Activated CD8-positive, alpha-beta memory T cell treated with anti-CD3 and anti-CD28 coated beads, Interleukin-2, amount 10 ng/mL, durations not matched to agents 7 days and 5 days (primary cell): ENCODE measurements at places on chromosomes 13 and 19.

GRCh38 chr19:28606269-28607032, 606.5 kb downstream of the UQCRFS1 start:
- no peak for DNase-seq

DNA sequence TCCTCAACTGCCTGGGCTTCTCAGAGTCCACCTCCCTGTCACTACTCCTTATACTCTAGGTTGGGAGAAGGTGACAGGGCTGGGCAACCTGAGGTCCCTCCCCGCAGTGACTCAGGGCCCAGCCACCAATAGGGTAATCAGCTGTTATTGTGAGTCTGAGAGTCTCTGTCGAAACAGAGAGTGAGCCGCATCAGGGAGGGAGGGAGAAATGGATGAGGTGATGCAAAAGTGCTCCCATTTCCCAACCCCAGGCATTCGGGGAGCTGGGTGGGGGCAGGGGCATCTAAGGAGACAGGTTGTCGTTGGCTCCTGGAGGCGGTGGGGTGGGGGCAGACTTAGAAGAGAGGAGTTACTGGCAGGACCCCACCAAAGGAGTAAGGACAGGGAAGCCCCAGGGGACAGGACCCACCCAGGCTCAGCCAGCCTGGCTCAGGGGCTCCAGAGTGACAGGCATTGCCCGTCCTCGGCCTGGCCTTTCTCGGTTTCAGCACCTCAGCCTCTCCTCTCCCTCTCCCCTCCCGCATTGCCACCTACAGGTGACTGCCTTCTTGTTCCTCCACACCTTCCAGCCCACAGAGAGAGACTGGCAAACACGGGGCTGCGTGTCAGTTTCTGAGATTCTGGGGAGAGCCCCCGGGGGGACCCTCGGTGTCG, at the start of gene DMKN:
Gene DMKN (minus strand): TSS at position 22 of the 654 bp plus-strand sequence. CDS start 174 bp downstream, outside the sequence.
- no peak for DNase-seq

GRCh38 chr13:26847281-26847680, 86.7 kb upstream of the GPR12 start:
- DNase-seq = no peak

- DNase-seq = no peak
These were observed 62.4 kb upstream of the XPO4 start for GRCh38 chr13:20964904-20965303.

GRCh38 chr13:84038001-84038400, 155.7 kb upstream of the SLITRK1 start:
- DNase-seq = no peak

DNA sequence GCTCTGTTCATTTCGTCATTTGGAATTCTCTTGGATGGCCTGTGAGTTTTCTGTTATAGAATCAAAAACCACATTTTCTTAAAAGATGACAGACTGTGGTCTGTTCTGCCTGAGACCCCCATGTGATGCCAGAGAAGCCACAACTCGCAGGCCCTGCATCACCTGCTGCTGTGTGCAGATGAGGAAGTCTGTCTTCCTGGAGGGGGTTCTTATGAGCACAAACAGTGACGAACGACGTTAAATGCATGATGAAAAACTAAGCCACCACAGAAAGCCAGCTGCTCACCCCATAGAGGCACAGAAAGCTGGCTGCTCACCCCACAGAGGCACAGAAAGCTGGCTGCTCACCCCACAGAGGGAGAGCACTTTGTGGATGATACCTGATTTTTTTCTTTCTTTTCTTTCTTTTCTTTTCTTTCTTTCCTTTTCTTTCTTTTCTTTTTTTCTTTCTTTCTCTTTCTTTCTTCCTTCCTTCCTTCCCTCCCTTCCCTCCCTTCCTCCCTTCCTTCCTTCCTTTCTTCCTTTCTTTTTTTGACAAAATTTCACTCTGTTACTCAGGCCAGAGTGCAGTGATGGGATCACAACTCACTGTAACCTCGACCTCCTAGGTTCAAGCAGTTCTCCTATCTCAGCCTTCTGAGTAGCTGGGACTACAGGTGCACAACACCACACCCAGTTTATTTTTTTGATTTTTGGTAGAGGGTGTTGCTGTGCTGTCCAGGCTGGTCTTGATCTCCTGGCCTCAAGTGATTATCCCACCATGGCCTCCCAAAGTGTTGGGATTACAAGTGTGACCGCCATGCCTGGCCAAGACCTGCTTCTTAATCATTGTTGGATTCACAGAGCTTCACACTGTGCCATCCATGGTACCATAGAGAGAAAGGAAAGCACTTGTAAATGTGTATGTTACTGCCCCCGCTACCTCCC, 1191.4 kb downstream of the UQCRFS1 start:
- no peak for DNase-seq

DNA sequence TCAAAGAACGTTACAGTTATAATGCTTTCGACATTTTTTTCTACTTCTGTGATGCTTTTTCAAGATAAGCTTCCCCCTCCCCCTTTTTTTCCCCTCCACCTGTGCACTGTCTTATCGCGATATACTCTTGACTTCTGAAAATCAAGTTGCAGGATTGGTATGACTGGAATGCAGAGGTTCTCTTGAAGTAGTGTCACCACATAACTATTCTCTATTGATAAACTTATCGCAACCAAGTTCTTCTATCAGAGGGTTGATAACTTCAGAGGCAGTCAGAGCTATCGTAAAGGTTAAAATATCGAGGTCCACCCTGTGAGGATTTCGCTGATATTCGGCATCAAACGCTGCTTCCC, 820 bp downstream of the EID2 start:
- no peak for DNase-seq

DNA sequence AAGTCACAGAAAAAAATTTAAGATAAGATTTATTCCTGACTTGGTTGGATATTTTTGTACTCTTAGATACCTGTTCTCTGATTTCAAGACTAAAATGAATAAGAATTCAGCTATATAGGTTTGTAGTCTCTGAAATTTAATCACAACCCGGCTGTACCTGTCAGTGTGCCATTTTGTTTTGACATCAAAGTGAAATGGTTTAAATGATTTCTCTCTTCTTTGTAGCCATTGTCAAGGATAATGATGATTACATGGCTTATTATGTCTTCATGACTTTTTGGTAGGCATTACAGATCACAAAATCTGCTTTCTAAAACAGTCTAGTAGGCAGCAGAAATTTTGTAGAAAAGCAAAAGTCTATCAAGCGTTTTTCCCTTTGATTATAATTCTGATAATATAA, 72.5 kb downstream of the PCDH17 start:
- DNase-seq = no peak

DNA sequence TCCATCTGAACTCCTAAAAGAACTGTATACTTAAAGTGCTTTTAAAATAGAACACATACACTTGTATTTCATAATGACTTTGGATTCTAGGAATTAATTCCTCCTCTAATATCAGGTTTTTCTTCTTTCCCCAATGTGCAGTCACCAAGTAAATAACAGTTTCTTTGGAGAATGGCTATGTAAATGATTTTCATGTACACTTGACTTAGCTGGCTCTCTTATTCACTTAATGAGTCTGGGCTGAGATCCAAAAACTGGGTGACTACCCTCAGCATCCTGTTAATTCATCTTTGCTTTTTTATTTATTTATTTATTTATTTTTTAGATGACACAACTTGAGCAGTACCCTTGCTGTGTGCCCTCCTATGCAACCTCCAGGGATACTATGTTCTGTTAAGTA, 1003.7 kb downstream of the SLITRK1 start:
- no peak for DNase-seq

GRCh38 chr13:20664351-20664750, 39.1 kb upstream of the IL17D start:
- no peak for DNase-seq

GRCh38 chr13:23322353-23323336, 110.9 kb downstream of the SACS start:
- no peak for DNase-seq

DNA sequence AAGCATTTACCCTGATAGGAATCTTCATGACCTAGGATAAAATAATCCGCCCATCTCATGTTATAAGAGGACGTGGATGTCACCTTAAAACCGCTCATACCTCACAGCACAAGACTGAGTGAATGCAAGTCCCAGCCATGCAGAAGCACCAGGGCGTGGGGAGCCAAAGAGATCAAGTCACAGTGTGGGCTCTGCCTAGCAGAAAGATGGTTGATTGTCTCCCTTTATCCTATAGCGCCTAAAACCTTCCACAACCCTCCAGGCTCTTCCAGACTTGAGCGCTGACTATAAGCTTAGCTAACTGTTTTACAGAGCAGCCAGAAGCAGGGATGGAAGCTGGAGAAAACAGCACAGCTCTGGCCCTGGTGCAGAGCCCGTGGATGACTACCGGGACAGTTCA, 6.8 kb upstream of the ANKRD10 start:
- no peak for DNase-seq

DNA sequence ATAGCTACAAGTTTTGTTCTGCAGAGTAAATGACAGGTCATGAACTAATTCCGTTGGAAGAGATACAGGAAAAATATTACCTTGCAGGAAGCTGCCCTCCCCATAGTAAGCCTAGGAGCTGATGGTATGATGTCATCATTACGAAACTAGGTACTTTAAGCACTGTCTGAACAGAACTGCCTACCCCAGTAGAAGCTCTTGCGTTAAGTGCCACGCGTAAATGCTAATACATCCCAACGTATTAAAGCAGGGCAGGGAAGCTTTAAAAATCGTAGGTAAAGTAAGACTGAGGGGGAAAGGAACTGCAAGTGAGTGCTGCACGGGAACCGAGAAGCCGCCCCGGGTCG, 572 bp downstream of the UGGT2 start:
- DNase-seq = no peak

DNA sequence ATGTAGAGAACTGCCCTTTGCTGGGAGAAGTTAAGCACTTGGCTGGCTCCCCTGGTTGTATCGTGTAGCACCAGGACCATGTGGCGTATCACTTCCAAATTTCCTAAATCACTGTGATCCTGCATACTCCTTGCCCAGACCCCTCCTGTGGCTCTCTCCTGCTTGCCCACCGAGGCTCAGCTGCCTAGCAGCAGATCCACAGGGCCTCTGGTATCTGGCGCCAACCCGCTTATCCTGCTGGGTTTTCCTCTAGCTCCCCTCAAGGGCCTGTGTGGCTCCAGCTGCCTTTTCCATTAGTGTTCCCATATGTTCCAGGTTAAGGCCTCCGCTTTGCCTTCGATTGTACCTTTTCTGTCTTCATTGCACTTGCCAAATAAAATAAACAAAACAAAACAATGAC, 16.5 kb downstream of the LRCH1 start:
- no peak for DNase-seq

DNA sequence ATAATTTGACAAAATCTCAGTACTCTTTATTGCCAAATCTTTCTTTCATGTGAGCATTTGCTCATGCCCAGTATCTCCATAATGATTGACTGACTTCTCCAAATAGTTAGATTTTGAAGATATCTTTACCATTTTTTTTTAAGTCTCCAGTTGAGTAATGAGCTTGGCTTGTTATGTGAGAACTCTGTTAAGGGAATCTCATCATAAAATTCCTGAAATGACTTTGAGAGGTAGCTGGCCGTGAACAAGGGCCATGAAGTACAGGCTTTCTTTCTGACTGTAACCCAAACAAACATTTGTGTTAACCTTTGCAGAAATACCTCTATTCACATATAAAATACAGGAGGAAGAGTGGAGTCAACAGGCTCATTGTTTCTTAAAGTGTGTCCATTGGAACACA, 449.7 kb downstream of the IRS2 start:
- DNase-seq = no peak

- no peak for DNase-seq
These were observed 23.8 kb downstream of the ZNF160 start for GRCh38 chr19:53079313-53079924.

- peak; percentile 84 for DNase-seq
These were observed 42.0 kb upstream of the NFIC start for GRCh38 chr19:3324405-3324856.

DNA sequence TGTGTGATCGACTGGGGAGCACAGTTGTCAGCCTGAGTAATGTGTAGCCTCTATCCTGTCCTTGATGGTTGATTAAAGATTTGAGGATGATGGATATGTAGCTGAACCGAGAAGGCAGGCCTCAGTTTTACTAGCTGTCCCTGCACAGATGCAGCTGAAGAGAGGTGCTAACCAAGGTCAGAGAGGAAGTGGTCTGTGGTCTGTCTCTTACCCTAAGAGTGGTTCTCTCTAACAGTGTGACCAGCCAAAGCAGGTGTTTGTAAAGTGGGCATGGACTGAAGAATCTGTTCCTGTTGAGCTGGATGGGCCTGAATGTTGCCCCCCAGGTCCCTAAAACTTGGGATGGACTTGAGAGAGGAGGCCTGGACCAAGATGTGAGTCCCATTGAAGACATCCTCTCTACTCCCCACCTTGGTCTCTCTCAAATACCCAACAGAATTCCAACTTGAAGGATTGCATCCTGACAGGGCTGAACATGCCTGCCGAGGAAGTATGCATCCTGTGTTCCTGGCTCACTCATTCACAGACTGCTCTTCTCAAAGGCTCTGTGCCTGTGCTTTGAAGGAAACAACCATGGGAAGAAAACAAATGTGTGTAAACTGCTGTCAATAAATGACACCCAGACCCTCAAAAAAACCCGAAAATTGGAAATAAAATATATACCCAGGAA, 223.8 kb downstream of the MAB21L1 start:
- no peak for DNase-seq

DNA sequence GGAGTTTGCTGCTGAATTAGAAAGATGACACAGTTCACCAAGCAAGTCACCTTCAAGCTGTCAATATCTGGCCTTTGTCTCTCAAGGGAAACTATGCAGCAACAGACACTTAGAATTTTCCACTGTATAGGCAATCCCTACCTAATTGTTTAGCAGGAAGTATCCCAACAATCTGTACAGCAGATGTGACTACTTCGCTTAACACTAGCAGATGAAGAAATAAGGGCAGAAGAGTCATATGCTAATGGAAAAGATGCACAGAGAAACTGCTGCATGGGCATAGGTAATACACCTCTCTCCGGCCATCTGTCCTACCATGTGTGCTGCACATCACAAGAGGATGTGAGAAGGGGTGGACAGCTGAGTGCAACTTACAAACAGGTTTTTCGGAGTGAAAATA, 851.2 kb downstream of the PCDH9 start:
- no peak for DNase-seq

GRCh38 chr19:55068950-55069864, 6.3 kb upstream of the RDH13 start:
- no peak for DNase-seq

DNA sequence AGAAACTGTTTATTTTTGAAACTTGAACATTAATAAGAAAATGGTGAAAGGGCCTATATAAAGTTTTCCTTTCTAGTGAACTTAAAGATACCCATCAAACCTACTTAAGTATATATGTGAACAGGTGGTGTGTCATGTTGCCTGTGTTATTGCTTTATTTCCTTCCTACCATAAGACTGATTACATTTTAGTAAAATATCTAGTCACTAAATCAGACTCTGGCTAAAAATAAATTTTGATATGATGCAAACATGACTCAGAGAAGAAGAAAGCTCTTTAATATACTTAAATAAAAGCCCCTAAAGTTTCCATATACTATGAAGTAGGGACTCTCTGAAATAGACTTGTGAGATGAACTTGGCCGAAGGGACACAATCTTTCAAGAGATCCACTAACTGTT, 35.1 kb upstream of the FBXL3 start:
- no peak for DNase-seq

DNA sequence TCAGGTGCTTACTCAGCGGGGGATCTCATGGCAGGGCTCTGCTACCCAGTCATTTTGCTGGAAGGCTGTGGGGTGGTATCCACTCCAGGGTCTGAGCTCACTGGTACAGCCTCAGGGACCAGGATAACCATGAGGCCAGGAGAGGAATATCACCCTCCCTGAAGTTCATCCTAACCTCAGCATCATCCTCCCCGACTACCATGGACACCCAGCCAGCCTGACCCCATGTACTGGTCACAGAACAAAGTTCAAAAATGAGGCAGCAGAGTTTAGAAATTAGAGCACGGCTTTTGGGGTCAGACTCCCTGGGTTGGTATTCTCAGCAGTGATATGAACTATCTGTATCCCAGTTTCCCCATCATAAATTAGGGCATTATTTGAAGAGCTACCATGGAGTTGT, 35.5 kb upstream of the RXFP2 start:
- DNase-seq = no peak
